ENCODE measurements at places on chromosomes 16 and 17.

DNA sequence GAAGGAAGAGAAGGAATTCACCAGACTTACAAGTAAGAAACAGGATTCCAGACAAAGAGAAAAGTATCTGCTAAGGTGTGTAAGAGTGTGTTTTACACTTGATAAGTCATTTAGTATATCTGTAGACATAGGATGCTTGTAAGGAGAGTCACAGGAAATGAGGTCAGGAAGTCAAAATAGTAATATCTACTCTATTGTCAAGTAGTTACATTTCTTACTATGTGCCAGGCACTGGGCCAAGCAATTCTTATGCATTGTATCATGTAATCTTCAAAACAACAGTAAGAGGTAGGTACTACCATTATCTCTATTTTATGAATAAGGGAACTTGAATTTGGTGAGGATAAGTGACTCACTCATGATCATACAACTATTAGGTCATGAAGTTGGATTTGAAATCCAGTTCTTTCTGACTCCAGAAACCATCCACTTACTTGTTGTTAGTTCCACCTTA lies 129.1 kb downstream of the SNX11 start:
- DNase-seq, result no peak

GRCh38 chr17:82397449-82398335 lies 20.5 kb upstream of the HEXD start:
- no peak for DNase-seq

DNA sequence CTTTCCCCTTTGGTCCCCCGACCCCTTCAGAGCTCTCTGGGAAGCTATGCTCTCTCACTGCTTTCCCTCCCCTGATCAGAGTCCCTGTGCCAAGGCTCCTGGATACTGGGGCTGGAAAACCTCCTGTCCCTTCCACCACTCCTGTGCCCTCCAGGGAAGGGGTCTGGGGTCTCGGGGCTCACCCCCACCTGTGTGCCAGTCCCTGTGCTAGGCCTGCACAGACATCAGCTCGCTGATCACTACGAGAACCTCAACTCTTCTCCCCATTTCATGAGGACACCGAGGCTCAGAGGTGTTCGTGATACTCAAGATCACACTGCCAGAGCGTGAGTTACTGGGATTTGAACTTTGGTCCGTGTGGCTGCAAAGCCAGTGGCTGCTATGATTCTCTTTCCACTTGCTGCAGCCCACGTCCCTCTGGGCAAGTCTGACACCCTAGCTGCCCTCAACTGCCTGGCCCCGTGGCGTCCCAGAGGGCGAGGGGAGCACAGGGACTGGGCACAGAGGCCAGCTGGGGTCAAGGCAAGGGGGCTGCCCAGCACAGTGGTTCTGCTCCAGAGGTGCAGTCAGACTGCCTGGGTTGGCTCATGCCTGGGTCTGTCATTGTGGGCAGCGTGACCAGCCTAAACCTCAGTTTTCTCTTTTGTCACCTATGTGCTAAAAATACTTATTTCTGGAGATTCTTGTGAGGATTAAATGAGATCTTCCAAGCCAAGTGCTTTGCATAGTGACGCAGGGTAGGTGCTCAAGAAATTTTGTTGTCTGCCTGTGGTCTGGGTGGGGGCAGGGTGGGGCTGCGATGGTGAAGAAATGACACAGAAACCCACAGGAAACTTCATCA lies 43.8 kb upstream of the TOB1 start:
- DNase-seq, result no peak

GRCh38 chr16:1119766-1120576 lies 23.9 kb upstream of the C1QTNF8 start:
- peak; percentile 83 for DNase-seq

DNA sequence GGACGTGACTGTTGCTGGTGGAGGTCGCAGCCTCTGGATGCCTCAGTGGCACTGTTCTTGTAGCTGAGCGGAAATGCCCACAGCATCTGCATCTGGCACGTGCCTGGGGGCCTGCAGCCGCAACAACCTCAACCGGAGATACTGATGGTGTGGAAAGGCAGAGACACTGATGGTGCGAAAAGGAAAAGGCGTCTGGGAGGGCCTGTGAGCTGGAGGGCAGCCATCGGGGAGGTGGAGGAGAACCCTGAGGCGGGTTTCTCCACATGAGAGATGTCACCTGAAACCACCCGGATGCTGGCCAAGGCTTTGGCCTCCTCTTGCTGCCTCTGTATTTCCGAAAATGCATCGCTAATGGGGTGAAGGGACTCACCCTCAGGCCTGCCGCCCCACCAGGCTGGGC lies 284.8 kb upstream of the WSB1 start:
- DNase-seq, result no peak

GRCh38 chr17:44745301-44745700 lies 13.5 kb upstream of the ADAM11 start:
- DNase-seq, result no peak

DNA sequence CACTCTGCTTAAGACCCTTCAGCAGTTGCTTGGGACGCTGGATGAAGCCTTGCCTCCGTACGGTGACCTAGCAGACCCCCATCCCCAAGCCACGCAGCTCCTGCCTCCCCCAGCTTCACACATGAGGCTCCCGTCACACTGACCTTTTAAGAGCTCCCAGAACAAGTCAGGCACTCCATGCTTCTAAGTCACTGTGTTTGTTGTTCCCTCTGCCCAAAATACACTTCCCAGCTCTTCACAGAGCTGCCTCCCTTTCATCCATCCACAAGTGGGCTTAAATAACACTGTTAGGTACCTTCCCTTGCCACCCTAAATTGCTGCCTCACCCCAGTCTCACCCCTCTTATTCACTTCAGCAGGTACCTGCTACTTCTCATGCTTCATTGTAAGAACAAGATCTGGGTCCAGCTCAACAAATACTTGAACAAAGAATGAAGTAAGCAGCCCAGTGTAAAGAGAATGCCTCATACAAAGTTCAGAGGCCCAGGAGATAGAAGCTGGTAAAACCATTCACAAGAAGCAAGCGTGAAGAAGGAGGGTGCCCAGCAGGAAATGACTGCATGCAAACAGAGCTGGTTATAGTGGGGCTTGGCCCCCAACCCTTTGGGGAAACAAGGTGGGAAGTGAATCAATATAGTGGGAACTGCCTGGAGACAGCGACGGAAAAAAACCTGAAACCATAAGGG lies 5.8 kb downstream of the ZC3H7A start:
- DNase-seq, result no peak

DNA sequence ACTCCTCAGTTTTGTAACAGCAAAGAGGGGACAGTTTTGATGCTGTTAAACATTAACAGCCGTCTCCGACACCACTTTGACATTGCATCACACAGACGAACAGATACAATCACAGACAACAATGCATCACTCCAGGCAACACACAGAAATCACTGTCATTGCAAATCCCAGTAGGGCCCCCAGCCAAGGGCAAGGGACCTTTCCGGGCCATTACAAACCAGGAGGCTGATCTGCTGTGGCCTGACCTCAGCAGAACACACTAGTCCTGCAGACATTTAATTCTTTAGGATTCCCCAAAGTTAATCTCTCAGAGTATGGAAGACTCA lies 136.2 kb upstream of the RCVRN start:
- no peak for DNase-seq

- DNase-seq, result no peak
These were observed 20.1 kb downstream of the NDEL1 start for GRCh38 chr17:8455665-8456209.

DNA sequence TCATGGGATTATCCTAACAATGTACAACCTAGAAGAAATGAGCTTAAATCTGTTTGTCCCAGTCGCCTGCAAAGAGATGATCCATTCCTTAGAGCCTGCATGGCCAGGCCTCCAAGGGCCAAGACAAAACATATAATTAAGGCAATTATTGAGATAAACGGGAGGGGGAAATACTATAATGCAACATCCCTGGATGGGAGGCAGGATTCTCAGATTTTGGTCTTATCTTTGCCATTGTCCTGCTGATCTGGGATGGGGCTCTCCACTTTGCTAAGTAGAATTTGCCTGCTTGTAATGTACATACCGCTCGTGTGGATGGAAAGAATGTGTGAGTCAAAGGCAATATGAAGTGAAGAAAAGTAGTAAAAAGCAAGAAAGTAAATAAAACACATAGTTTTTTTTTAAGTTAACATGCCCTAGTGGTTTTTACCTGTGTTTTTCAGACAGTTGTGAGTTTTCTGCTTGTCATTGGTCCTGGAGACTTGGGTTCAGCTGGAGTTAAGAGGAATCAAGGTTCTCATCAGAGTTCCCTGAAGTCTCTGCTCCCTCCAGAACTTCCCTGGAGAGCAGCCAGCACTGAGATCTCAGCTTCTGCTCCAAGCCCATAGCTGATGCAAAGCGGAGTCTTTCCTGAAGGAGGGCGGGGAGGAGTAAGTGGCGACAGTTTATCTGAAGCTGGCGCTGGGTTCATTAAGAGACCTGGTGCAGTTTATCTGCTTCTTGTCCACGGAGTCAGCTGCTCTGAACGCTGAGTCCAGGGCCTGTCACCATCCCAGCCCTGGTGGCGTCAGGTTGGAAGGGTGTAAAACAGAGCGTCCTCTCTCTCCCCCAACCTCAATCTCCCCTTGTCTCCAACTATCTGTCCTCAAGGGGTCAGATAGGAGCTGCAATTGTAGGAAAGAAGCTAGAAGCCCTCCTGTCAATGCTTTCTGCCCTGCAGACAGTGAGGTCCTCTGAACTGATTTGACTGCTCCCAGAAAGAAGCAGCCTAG lies 30.1 kb downstream of the HOXB1 start:
- no peak for DNase-seq

DNA sequence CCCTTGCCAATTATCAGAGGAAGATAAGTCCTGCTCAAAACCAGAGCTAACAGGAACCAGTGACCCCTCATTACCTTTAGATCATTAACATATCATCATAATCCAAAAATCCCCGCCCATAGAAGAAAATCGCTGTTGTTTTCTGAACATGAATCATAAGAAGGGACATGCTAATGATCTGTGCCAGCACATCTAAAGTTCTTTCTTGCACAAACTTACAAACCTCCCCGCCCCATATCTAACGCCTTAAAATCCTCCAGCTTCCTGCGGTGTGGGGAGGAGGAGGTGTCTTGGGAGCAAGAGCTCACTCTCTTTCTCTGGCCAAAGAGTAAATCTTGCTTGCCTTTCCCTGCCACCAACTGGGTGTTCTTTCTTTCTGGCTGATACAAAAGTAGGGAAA lies 78.3 kb downstream of the IRX3 start:
- no peak for DNase-seq

DNA sequence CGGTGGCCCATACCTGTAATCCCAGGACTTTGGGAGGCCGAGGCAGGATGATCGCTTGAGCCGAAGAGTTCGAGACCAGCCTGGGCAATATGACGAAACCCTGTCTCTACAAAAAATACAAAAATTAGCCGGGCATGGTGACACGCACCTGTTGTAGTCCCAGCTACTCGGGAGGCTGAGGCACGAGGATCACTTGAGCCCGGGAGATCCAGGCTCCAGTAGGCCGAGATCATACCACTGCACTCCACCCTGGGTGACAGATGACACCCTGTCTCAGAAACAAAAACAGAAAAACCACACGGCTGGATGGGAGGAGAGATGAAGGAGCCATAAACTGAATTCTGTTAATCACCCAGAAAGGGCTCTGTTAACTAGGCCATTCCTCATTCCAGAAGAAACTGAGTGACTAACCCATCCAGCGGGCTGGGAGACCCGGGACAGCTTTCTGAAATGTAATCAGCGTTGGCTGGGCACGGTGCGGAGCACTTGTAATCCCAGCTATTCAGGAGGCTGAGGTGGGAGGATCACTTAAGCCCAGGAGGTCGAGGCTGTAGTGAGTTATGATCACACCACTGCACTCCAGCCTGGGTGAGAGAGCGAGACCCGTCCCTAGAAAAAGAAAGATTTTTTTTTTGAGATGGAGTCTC lies 641 bp upstream of the NT5C3B start:
- DNase-seq, result peak; percentile 26

- no peak for DNase-seq
These were observed 36.4 kb downstream of the SEC14L1 start for GRCh38 chr17:77177002-77177741.

GRCh38 chr17:58338454-58338840 lies 9.9 kb upstream of the TSPOAP1 start:
- DNase-seq, result no peak

GRCh38 chr17:78979780-78980623 lies at the start of gene LGALS3BP:
TSS of gene LGALS3BP (minus strand) at chr17:78979923. CDS start at chr17:78977191, 2,732 bp downstream.
- peak; percentile 97 for DNase-seq

DNA sequence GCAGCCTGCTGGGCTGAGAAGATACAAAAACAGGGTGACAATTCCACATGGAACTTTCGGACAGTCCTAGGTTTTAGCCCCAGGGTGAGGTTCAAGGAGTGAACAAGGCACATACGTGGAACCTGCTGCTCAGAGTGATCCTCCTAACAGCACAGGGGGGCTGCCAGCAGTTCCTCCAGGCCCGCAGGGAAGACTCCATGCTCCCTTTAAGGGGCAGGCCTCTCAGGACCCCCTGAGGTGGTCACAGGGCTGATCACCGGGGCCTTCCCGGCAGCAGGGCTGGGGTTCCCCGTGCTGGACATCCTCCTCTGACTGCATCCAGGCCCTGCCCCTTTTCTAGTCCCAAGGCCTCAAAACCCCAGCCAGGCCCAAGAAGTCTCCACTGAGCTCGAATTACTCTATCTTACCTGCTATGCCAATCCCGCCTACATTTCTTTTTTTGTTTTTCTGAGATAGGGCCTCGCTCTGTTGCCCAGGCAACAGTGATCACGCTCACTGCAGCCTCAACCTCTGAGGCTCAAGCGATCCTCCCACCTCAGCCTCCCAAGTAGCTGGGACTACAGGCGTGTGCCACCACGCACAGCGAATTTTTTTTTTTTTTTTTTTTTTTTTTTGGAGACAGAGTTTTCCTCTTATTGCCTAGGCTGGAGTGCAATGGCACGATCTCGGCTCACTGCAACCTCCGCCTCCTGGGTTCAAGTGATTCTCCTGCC lies 10.4 kb downstream of the CANT1 start:
- no peak for DNase-seq

Data from SJCRH30 (cell line).